ENCODE measurements at places on chromosomes 7 and 10.

DNA sequence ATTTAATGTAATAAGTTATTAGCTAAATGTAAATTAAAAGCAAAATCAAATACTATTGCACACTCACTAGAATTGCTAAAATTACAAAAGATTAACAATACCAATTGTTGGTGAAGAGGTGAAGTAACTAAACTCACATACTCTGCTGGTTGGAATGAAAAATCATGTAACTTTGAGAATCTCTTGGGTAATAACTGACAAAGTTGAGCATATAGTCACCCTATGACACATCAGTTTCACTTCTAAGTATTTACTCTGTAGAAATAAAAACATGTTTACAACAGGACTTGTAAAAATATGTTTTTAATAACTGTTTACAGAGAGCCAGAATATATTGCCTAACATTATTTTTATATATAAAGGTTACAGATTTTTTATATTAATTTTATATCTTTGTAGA lies 33.6 kb downstream of the CNTNAP2 start:
- DNase-seq, result no peak

DNA sequence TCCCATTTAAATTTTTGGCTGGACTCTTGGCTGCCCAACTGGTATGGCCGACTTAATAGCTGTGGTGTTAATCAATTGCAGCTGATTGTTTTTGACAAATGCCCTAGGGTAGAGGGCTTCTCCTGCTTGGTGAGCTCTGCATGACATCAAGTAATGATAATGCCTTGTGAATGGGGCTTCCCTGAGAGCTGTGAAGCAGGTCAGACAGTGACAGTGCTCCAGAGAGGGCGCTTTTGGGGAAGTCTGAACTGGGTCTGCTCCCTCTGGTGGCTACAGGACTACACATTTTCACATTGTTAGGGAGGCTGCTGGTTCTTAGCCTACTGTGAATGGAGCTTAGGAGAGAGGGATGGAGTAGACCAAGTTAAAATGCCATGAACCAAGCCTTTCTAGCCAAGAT lies 98.8 kb downstream of the SDK1 start:
- peak; percentile 24 for DNase-seq

DNA sequence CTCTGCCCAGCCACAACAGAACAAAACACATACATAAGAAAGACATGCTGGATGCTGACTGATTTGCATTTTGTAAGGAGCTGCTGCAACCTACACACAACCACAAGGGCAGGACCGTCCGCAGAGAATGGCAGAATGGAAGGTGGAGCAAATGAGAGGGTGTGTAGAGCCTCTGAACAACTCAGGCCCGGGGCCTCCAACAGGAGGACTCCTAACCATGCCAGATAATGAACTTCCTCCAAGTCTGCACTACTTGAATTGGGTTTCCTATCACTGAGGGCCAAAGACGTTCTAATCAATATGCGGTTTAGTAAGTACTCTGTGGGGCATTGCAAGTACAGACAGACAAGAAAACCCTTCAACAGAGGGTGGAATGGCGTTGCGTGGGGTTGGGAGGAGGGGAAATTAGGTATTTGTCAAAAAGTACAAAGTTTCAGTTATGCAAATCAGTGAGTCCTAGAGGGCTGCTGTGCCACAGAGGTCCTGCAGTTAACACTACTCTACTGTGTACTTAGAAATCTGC lies 14.6 kb downstream of the VOPP1 start:
- no peak for DNase-seq

- no peak for DNase-seq
These were observed 362.4 kb downstream of the CNTNAP2 start for GRCh38 chr7:146479040-146479439.

DNA sequence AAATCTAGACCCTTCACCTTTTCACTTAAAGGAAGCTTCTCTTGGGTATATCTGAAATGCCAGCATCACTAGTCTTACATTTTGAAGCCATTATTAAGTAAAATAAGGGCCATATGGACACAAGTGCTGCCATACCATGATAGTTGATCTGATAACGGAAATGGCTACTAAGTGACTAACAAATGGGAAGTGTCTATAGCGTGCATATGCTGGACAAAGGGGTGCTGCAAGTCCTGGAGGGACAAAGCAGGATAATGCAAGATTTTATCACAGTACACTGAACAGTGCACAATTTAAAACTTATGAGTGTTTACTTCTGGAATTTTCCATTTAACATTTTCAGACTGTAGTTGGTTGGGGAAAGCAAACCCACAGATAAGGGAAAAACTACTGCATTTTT lies 117.9 kb downstream of the ELMO1 start:
- DNase-seq, result no peak

DNA sequence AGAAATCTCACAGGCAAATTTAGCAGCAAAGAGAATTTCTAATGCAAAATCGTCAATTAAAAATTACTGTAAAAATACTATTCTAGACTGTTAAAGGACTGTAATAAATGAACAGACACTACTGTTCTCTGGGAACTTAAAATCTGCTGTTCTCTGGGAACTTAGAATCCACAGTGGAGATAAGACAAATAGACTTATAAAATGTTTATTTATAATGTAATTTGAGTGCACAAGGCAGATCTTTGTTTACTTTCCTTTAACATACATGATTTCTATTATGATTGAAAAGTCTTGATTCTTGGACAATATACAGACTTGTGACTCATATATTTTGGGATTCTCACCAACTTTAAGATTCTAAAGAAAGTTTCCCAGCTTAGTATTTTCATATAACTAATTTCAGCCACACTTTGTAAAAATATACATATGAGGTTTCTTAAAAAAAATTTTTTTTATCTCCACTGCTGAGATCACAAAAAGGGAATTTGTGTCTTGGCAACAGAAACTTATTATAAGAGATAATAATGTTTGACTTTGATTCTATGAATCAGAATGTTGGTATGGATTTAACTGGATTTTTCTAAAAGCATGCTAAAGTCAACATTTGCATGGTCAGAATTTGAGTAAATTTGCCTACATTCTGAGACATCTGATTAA lies 166.3 kb upstream of the RHOBTB1 start:
- DNase-seq, result no peak

- no peak for DNase-seq
These were observed 48.7 kb upstream of the SLC35G1 start for GRCh38 chr10:93844979-93845626.

GRCh38 chr7:73521636-73522104 lies 423 bp downstream of the BAZ1B start:
- DNase-seq, result no peak

- no peak for DNase-seq
These were observed 81.3 kb downstream of the NAMPT start for GRCh38 chr7:106203473-106203872.

DNA sequence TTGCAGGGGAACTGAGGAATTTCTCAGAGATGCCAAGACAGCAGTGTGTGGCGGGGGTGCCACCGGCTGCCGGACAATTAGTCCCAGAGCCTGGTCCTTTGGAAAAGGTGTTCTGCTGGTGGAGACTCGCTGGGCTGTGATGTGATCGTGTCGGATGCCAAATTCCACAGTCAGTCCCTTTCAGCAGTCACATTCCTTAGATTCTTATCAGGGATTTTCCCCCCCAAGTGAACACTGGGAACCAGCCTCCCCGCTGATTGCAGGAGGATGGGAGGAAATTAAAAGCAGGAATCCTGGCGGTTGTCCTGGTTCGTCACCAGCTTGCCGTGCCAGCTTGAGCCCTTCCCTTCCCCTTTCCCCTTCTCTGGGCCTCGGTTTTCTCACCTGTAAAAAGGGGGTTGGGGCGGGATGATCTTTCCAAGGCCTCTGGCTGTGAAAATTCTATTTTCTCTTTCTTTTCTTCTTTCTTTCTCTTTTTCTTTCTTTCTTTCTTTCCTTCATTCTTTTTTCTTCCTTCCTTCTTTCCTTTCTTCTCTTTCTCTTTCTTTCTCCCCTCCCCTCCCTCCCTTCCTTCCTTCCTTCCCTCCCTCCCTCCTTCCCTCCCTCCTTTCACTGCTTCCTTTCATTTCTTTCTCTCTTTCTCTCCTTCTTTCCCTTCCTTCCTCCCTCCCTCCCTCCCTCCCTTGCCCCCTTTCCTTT lies 39.6 kb downstream of the COL26A1 start:
- DNase-seq, result peak; percentile 50

- no peak for DNase-seq
These were observed 86.4 kb downstream of the NKX6-2 start for GRCh38 chr10:132699411-132700155.

- no peak for DNase-seq
These were observed 14.6 kb downstream of the TWIST1 start for GRCh38 chr7:19102884-19103283.

- no peak for DNase-seq
These were observed 144.3 kb downstream of the XPNPEP1 start for GRCh38 chr10:109778993-109779392.

DNA sequence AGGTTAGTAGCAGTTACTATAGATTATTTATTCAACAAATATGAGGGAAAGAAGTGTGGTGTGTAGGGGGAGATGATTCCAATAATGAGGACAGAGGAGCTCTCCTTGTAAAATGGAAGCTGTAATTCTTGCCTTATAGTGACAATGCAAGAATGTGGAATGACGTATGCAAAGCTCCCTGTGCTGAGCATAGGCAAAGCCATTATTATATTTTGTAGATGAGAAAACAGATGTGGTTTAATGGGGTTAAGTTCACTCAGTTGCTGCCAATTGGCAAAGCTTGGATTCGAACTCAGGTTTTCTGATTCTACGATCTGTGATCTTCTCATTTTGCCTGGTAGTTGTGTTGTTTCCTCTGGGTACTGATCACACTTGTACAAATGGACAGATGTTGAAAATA lies 153.3 kb downstream of the LSMEM1 start:
- no peak for DNase-seq

- DNase-seq, result no peak
These were observed 146.4 kb downstream of the TCERG1L start for GRCh38 chr10:131165092-131165491.

- DNase-seq, result no peak
These were observed 25.0 kb downstream of the SPAG6 start for GRCh38 chr10:22370320-22370719.

- no peak for DNase-seq
These were observed 124.1 kb upstream of the FERD3L start for GRCh38 chr7:19269301-19269700.

DNA sequence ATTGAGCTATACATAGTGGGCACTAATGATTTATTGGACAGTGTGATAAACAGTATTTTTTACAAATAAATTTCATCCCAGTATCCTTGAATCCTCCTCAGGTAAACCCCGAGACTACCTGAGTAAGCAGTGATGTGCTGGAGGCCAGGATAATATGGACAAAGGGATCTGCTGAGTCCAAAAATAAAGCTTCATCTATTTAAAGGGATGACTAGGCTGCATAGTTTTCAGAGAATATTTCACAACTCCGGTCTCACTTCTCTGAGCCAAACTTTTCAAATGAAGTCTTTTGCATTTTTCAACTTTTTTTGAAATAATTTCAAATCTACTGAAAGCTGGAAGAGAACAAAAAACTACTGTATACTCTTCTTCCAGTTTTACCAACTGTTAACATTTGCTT lies 2.5 kb downstream of the ACTR3B start:
- DNase-seq, result peak; percentile 35

DNA sequence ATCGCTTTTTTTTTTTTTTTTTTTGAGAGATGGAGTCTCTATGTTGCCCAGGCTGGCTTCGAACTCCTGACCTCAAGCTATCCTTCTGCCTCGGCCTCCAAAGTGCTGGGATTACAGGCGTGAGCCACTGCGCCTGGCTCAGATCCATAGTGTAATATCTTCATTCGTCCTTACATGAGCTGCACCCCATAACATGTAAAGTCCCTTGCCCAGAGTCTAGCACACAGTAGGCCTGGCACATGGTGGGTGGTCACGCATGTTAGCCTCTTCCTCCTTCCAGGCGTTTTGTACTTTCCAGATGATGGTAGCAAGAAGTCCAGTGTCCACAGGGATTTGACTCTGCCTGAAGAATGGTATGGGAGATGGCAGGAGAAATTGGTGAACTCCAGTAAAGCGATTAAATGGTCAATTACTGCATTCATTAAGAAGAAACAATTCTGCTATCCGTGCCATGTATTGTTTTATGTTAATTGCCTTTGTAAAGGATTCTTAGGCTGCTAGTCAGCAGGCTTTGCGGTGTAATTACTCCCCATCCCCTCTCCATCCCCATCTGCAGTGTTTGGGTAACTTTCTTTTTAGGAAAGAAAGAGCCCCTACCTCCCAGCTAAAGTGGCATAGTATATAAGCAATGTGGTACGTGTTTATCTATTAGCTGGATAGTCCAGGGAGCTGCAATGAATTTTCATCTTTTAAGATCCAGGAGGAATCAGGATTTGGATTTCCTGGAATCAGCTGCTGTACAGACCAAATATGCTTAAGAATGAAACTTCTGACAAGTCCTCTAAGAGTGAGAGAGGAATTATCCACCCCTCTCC lies 1.2 kb downstream of the TPST1 start:
- no peak for DNase-seq

DNA sequence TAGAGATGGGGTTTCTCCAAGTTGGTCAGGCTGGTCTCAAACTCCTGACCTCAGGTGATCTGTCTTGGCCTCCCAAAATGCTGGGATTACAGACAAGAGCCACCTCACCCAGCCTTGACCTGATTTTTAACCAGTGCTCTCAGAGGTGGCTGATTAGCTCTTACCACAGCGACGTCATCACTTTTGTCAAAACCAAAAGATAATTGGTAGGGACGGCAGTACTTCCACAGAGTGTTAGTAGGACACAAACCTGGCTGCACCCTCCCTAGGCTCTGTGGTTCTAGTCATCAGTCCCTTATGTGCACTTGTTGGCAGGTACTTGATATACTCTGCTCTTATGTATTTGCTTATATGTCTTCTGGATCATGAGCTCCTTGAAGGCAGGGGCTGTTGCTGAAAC lies 74.0 kb downstream of the GPR141 start:
- no peak for DNase-seq

DNA sequence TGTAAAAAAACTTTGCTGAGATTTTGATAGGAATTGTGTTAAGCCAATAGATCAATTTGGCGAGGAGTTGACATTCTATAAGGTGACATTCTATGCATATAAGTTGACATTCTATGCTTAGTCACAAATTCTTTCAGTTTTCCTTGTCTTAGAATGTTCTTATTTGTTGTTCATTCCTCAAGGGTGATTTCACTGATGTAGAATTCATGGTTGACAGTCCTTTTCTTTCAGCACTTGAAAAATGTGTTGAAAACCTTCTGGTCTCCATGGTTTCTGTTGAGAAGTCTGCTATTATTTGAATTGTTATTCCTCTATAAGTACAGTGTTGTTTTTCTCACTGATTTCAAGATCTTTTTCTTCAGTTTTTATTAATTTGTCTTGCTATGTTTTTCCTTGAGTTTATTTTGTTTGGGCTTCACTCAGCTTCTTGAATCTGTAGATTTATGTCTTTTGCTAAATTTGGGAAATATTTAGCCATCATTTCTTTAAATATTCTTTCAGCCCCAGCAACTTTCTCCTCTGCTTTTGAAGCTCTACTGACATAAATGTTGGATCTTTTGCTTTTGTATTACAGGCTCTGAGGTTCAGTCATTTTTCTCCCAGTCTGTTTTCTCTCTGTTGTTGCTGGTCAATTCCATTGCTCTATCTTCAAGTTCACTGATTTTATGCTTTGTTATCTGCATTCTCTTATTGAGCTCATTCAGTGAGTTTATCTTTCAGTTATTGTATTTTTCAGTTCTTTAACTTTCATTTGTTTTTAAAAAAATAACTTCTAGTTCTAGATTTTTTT lies 154.9 kb downstream of the SDK1 start:
- DNase-seq, result no peak
